ENCODE measurements at places on chromosomes 3 and 15.

GRCh38 chr3:149371723-149372114 is 5.7 kb downstream of the TM4SF1 start:
- no peak for DNase-seq

DNA sequence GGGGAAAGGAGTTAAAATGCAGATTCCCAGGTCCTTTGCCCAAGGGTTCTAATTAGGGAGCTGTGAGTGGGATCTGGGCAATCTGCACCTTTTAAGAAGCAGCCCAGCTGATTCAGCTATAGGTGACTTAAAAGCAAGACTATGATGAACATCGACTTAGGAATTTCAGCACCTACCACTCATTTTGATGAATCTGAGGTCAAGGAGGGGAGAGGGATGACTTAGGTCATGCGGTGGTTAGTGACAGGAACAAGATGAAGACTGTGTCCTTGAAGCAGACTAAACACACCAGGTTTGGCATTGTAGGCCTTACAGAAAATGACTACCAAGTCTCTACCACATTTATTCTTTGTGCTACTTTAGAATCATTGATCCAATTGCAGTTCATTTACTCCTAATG is 196.3 kb downstream of the DTWD1 start:
- no peak for DNase-seq

- no peak for DNase-seq
Measured at GRCh38 chr3:126711121-126711760, 7.2 kb downstream of the CHCHD6 start.

GRCh38 chr3:30626443-30627180 is 20.2 kb downstream of the TGFBR2 start:
- no peak for DNase-seq

DNA sequence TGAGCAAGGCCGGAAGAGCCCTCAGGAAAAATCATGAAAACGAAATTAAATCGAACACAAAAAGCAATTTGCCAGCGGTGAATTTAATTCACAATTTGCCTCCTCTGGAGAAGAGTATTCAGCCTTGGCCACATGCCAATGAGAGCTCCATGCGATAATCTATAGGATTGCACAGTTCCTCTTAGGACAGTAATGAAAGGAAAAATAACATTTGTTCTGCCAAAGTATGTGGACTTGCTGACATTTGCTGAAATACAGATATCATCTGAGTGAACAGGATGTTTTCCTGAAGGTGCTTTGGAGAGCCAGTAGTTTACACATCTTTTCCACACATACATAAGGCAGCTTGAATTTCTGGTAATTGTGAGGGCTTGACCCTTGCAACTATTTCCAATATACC is 188.6 kb upstream of the PDZRN3 start:
- DNase-seq: no peak

DNA sequence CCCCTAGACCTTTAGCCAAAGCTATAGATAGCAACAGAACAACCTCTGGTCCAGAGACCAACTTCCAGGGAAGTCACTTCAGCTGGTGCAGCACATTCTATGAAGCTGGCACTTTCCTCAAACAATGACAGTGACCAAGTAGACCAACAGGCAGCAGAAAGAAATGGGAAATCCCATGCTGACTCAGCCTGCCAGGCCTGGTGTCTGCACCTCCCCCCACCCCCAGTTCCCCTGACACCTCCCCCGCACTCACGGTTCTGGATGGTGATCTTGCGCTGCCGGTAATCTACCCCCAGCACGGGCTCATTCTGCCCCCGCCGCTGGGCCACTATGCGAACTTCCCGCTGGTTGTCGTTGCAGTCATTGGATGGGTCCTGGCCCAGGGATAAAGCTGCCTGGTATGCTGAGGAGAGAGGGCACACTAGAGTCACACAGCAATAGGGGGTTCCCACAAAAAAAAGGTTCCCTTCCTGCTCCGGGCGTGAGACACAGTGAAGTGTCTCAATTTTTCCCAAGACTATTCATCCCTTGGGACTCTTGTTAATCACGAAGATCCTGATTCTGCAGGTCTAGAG is 17.0 kb downstream of the ILDR1 start:
- no peak for DNase-seq

DNA sequence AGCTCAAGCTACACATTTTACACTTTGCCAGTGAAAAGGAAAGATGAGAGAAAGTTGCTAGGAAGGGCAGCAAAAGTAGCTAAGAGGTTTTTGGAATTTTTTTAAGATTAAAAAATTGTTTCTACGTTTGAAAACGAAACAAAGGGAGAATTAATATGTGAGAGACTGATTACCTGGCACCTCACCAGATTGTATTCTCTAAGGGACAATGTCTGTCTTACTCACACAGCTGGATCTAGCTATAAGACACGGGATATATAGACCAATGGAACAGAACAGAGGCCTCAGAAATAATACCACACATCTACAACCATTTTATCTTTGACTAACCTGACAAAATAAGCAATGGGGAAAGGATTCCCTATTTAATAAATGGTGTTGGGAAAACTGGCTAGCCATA is 9.5 kb upstream of the KBTBD12 start:
- DNase-seq: no peak

GRCh38 chr3:30286007-30286669 is 320.3 kb upstream of the TGFBR2 start:
- DNase-seq: no peak

DNA sequence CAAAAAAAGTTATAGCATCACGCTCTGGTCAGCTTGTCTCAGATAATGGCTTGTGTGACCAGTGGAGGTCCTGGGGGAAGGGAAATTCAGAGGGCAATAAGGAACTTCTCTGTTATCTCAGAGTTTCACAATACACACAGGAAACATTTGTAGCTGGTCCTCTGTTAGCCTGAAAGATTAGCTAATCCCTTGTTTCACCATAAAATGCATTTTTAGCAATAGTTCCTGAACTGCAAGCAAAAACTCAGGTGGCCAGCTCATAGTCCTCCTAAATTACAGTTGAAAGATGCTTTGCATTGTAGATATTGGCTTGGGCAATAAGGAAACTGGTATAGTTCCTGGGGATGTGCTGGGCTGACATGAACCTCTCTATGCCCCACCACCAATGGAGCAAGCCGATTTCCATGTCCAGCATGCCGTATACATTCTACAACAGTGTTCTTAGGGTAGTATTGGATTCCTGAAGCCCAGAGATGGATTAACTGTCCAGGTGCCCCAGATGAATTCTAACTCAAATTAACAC is 141.5 kb upstream of the TBL1XR1 start:
- DNase-seq: peak; percentile 52

DNA sequence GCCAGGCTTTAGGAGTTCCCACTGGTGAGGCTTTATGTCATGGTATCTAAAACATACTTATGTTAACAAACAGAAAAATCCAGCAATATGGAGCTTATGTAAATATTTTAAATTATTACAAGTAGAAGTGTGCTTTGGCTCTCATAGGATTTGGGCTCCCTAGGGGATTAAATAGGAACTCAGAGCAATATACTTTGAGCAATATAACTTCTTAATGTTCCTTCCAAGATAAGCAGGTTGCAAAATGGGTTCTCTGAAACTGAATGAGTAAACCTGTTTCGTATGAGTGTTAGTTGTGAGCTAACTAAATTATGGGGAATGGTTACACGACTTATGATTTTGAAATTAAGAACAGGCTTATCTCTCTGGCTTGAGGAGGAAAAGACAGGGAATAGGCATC is 366.1 kb upstream of the ZNF385D start:
- no peak for DNase-seq

GRCh38 chr3:104526901-104527401 is 839.8 kb upstream of the ALCAM start:
- no peak for DNase-seq

GRCh38 chr3:196677931-196678330 is 34.1 kb downstream of the CEP19 start:
- DNase-seq: no peak

DNA sequence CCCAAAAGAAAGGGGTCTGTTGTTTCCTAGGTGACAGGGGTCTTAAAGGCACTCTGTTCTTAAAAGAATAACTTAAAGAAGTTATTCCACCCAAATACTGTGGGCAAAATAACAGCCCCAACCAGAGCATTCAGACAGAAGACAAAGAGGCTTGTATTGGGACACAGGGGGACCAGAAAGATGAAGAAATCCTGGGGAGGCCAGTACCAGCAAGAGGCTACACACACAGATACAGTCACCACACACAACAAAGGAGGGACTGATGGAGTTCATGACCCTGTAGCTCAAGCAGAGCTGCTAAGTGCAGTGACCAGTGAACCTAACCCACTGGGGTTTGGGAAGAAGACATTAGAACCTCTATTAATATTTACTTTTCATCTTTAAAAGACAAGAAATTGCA is 59.0 kb downstream of the MTHFS start:
- no peak for DNase-seq

DNA sequence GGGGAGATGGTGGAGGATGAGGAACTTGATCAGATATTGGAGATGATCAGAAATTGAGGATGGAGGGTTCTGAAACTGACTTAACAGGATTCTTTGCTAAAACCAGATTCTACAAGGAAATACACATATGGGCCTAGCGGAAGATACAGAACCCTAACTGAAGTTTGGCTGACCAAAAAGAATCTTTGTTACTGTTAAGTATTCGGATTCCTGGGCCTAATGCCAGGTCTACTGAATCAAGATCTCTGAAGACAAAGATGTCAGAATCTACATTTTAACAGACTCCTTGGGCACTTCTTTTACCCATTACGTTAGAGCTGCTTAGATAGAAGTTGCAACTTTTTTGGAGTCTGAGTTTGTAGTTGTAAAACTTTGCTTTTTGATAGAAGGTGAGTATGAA is 137.7 kb downstream of the FNDC3B start:
- no peak for DNase-seq

DNA sequence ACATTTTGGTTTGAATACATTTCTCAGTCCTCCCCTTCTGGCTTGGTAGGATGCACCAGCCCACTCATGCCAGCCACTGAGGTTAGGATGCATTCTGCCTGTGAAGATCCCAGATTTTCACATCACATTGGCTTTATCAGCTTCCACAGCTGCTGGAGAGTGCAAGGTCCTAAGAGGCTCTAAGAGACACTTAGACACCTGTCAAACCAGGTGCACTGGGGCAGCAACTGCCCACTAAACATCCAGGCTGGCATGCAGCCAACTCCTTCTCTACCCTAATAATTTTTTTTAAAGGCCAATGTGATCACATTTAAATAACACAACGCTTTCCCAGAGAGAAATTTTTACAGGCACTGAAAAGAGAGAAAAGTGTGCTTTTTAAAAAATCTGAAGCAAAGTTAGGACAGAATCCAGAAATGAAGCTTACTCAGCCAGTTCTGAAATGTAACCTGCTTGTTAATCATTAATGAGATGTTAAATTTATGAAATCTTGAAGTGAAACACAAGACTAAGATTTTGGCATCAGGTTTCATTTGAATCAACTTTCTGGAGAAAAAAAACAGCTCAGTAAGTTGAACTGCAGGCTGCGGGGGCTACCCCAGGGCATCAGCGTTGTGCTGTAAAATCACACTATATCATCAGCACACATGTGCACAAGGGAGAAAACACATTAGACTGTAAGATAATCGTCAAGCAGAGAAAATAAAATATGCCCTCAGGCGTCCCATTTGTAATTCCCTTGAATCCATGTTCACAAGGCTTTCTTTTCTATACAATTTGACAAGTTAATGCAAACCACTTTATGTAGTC is 312.9 kb downstream of the ZBBX start:
- DNase-seq: no peak

GRCh38 chr3:156005736-156006135 is 114.6 kb upstream of the KCNAB1 start:
- DNase-seq: no peak

- no peak for DNase-seq
Measured at GRCh38 chr3:37536840-37537239, 324.8 kb upstream of the CTDSPL start.

DNA sequence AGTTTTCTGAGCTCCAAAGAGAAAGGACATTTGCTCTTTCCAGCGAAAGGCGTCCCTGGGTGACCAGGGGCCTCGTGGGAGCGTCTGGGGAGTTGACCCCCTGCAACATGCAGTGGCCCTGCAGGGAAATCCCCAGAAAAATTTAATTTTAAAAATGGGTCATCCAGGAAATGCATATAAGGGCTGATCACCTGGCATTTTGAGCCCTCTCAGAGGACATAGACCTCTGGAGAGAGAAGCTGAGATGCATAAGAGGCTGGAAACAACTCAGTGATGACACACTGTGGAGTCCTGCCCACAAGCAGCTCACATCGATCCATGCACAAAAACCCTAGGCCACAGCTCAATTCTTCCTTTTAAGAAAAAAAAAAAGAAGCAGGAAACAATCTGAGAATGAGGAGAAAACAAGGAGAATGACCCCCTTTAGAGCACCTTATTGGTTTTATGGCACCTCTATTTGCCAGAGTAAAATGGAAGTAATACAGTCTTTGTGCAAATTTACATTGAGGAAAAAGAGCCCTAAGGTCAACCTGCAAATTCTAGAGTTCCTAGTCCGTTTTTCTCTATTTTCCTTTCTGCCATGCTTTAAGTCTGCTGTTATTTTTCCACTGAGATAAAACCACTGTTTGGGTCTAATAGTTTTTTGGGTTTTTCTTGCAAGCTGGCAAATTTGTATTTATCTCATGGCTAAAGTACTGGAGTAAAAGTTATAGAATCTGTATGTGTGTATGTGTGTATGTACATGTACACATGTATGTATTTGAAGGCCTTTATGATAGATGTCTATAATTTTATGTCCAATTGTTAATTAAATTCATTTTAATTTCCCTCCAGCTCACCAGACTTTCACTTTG is 6.9 kb upstream of the BDH1 start:
- no peak for DNase-seq

DNA sequence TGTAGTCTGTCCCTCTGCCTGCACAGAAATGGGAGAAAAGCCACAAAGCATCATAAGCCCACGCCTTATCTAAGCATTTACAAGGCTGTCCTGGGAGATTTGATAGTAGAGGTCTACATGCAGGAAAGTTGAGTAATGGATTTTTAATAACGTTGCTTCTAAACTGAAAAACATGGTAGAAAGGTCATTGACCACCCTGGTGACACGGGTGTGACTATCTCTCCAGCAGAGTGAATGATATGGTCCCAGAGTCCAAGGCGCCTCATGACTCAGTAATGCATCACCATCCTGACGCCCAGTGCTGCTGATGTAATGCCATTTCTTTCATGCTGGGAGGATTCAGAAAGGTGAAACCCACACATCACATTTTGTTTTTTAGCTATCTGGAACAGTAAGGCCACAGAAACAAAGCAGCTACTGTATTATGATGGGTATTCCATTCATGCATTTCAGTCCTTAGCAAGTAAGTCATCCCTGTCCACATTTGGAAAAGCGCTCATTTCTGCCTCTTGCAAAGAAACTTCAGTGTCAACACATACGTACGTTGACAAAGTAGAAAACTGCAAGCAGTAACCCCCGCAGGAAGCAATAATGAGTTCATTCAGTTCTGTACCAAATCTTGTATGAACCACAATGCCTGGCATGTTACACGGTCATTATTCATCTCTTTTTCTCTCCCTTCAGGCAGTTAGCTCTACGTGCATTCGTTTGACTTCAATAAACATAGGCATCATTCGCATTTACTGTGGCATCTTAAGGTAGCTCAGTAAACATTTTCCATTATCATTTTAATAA is 483.5 kb downstream of the GABRG3 start:
- DNase-seq: no peak

- no peak for DNase-seq
Measured at GRCh38 chr15:74050127-74050526, 32.2 kb downstream of the GOLGA6A start.

- no peak for DNase-seq
Measured at GRCh38 chr15:45618813-45619212, 16.0 kb upstream of the SQOR start.
